Activated gamma-delta T cell treated with anti-CD3 and anti-CD28 coated beads, Interleukin-2, amount 50 U/mL, for 16 hours (primary cell): ENCODE measurements at places on chromosomes 6 and 20.

DNA sequence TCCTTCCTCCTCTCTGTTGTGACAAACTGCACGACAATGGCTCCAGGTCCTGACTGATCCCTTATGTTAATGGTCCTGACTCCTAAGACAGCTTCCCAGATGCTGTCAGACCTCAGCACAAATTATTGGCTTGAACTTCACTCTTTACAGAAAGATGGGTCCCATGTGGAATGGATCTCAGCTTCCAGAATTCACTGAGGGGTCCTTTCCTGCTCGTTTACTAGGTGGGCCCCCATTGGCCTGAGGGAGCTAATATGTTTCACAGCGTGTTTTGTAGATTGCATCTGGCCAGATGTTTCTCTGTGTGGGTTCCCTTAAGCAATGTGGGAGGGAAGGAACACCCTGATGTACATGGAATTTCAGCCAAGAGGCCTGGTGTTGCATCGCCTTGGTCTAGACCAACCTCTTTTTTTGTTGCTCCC lies 826.6 kb downstream of the MAFB start:
- no peak for DNase-seq

GRCh38 chr6:70852667-70853246 lies 104.1 kb downstream of the B3GAT2 start:
- no peak for DNase-seq

GRCh38 chr6:93677264-93677965 lies 258.1 kb upstream of the EPHA7 start:
- DNase-seq, result no peak

GRCh38 chr6:48100588-48100895 lies 10.5 kb downstream of the PTCHD4 start:
- DNase-seq, result no peak

DNA sequence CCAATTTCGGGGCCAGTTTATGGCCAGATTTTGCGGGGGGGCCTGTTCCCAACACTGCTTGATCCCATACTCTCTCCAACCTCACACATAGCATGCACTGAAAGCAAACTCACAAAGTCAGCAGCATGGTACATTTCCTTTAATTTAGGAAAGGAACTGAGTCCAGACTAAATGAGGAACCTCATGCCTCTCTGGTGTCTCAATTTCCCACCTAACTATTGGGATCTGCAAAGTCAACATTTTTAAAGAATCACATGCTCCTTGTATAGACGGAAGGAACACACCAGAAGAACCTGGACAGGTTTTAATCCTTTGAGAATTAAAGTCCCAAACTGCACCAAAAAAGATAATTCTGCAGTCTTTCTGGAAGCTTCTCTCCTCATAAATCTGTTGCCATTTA lies 33.3 kb downstream of the FAM50B start:
- DNase-seq, result no peak

- no peak for DNase-seq
These were observed 34.6 kb downstream of the EDN1 start for GRCh38 chr6:12324748-12325147.

DNA sequence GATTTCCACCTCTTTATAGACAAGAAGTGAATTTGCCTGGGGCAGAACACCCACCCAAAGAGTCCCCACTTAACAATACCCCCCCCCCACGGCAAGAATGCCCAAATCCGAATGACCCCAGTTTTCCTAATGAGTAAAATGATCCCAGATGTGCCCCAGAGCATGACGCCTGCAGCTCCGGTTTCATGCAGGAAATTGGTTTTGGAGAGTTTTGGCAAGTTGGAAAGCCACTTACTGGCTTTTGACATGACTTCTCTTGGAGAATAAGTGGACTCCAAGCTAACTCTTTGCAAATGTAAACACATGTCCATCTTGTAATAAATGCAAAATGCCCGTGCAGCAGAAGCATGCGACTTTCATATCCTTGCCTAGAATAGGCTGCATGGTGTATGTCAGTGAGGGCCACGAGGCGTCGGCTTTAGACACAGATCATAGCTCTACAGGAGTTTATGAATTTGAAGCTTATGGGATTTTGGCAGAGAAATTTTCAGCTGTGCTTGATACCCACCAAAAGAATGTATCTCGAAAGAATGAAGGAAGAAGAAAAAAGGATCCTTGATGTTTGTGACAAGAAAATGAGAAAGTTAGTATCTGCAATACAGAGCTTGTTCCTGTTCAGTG lies 24.2 kb downstream of the EDN3 start:
- no peak for DNase-seq

DNA sequence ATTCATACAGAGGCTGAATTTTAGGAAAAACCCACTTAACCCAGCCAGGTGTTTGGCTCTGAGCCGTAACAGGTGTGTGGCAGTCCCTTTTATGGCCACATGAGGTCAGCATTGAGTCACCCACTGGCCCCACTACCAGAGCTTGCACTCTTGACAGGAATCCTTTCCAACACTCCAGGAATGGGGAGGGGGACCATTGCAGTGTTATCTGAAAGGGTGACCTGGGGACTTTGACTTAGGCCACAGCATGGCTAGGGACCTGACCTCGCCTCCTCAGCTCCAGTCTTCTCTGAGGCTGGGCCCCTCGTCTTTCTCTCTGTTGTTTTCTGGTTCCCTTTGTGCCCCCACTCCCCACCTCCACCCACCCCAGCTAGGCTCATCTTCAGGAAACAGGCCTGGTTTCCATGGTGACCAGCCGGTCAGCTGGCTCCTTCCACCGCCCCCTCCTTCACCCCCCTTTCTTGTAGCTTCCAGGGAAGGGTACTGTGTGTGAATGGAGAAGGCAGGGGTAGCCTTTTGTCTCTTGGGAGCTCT lies 2.1 kb upstream of the TMEM151B start:
- DNase-seq, result no peak

DNA sequence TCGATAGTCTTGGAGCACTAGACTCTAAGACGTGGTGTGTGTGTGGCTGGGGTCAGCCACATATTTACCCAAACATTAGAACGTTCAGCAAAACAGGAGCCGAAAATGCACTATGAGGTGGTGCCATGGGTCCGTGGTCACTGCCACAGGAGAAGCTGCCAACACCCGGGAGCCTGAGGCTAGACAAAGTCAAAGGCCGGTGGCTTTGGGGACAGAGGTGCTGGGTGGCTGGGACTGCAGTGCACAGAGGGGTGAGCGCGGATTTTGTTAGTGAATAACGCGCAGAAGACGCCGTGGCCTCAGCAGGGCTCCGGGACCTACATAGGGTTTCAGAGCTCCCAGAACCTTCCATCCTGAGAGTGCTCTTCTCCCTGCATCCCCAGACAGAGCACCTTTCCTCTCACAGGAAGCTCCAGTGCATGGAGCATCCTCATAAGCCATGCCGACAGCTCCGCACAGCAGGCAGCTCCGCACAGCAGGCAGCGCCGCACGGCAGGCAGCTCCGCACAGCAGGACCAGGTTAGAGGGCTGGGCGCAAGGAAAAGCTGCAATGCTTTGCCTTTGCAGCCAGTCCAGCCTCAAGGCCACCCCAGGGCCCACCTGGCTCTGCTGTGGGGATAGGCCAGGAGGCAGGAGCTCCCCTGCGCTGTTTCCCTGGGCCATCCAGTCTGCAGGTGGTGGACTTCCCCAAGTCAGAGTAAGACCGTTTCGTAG lies 304.1 kb downstream of the TAF4 start:
- no peak for DNase-seq

- no peak for DNase-seq
These were observed 82.1 kb upstream of the COL21A1 start for GRCh38 chr6:56329271-56330050.

DNA sequence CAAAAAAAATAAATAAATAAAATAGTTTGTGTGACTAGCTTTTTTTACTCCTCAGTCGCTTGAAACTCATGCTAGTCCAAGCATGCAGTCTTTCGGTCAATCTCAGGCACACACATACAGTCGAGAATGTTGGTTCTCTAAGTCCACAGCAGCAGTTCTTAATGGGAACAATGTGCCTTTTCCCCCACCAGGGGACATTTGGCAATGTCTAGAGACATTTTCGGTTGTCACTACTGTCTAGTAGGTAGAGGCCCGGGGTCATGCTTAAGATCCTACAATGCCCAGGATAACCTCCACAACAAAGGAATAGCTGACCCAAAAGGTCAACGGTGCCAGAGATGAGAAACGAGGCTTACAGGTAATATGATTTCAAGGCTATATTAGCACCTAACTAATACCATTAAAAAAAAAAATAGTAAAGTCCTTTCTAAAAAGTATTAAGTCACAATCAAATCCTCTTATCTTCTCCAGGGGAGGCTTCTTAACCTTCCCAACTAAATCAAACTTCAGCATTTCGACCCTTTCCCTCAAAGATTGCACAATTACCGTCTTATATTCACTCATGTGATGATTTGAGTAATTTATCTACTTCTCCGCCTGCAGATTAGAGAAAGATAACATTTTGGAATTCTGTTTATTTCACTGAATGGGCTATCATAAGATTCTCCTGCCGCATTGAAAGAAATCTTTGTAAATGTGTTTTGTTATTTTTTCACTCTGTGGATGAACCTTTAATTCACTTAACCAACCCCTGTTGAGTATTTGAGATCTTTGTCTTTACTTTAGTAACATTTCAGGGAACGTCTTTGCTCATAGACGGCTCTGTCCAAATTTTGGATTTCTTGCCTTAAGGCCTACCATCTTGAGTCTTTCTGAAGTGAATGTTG lies 8.1 kb upstream of the SALL4 start:
- no peak for DNase-seq
